ENCODE measurements at places on chromosomes 6 and 20.
A peak's percentile ranks its signal among the peaks of the same experiment; 100 is the strongest.

GRCh38 chr6:22828179-22829062, 259.1 kb downstream of the HDGFL1 start:
- DNase-seq, result peak; percentile 1

DNA sequence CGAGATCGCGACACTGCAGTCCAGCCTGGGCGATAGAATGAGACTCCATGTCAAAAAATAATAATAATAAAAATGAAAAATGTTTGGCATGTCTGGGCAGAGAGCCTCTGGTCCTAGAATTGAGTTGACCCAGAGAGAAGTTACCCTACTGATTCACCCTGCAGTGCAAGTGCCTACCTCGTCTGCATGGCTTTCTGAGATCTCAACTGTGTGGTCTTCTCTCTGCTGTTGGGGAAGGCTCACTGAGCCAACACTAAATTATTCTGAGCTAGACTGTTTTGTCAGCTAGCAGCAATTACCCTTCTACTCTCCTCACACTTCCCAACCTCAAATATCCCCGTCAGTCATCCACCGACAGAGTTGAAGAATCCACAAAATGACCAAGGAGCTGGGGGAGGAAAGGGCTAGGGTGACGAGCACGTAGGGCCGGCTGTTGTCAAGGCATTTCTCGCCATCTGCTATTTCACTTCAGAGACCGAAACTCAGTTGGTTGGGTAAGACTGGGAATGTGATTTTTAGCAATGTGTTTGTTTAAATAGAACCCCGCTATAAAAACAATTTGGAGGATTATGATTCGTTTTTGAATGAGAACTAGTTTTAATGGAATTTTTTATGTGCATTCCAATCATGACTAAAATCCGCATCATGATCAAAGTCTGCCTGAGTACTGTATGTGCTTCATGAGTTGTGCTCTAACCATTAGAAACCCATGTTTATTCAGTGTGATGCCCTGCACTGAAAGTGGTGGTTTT, 9.4 kb downstream of the MAS1 start:
- DNase-seq, result no peak

DNA sequence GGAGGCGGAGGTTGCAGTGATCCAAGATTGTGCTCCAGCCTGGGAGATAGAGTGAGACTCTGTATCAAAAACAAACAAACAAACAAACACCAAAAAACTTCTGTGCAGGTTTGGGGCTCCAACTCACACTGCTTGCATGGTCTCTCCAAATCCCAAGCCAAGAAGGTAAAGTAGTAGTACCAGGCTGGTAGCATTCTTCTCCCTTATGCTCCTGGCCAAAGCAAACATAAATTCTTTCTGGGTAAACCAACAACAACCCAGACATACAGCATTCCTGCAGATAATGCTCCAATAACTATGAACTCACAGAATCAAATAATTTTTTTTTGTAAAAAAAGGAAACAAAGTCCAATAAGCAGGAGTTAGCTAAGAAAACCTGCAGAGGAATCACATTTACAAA, 57.8 kb upstream of the KLHL31 start:
- DNase-seq, result no peak

- no peak for DNase-seq
Measured at GRCh38 chr6:82111818-82112217, 135.7 kb downstream of the IBTK start.

- DNase-seq, result no peak
Measured at GRCh38 chr6:143647732-143648131, 30.0 kb upstream of the PHACTR2 start.

DNA sequence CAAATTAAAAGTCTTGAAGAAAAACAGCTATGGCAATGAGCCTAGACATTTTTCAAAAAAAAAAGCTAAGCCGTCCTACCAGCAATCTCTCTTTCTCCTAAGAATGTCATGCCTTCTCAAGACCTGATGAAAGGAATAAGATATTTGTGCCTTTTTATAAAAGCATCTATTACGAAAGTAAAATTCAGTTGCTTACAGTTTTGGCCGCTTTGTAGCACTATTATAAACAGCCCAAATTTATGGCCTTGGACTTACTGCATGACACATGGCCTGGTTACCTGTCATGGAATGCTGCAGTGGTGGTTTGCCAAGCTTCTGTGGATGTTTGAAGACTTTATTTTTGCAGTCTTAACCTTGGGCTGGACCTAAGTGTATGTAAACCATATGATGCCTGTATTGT, 22.2 kb upstream of the VAPB start:
- no peak for DNase-seq

DNA sequence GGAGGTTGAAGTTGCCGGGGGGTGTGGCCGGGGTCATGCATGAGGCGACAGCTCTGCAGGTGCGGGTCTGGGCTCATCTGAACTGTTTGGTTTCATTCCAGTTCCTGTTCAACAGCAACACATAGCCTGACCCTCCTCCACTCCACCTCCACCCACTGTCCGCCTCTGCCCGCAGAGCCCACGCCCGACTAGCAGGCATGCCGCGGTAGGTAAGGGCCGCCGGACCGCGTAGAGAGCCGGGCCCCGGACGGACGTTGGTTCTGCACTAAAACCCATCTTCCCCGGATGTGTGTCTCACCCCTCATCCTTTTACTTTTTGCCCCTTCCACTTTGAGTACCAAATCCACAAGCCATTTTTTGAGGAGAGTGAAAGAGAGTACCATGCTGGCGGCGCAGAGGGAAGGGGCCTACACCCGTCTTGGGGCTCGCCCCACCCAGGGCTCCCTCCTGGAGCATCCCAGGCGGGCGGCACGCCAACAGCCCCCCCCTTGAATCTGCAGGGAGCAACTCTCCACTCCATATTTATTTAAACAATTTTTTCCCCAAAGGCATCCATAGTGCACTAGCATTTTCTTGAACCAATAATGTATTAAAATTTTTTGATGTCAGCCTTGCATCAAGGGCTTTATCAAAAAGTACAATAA, 72.5 kb downstream of the PTPN1 start:
- DNase-seq, result no peak

- DNase-seq, result peak; percentile 29
Measured at GRCh38 chr6:153231048-153231646, 100.1 kb upstream of the RGS17 start.

DNA sequence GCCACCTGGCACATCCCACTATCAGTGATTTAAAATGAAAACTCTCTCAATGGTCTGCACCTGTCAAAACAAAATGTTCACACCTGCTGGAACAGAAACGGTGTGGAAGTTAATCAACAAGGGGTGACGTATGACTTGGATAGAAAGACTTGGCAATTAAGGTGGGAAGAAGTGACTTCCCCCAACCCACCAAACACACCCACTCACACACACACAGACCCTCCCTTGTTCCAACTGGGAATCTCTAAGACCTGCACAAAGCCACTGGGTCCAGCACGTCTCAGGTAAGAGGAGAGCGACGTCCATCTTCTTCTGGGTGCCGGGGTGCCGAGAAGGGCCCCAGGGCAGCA, 25.1 kb upstream of the TCFL5 start:
- DNase-seq, result no peak

- no peak for DNase-seq
Measured at GRCh38 chr6:70651326-70651905, 16.3 kb upstream of the SMAP1 start.

- no peak for DNase-seq
Measured at GRCh38 chr6:158558415-158559306, 1.2 kb upstream of the TMEM181 start.

- DNase-seq, result no peak
Measured at GRCh38 chr6:144744720-144745119, 459.6 kb downstream of the UTRN start.

DNA sequence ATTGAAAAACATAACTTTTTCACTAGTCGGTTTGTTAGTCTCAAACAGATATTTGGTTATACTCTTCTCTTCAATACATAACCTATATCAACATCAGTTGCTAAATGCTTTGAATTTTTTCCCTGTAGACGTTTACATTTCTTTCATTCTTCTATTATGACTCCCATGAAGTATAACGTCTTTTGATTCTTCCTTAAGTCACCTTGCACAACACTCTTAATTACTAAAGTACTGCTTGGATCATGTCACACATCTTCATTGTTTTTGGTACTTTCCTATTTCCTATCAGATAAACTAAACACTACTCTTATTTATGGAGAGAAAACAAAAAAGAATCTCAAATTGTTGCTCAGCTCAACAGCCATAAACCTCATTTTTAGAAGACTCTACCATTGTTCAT, 23.0 kb upstream of the BMP5 start:
- DNase-seq, result no peak

GRCh38 chr6:41371461-41371991, 36.1 kb downstream of the NCR2 start:
- DNase-seq, result peak; percentile 60

Data from Kasumi-1 (cell line).